Frontal cortex (tissue), 4 donors: ENCODE measurements at places on chromosomes 5 and 9. TPM values are rescaled to one million over a fixed set of nuclear protein-coding genes. Genes with fewer than 3 reads are reported as not detected.

The NSG2 gene
- 942 TPM for total RNA-seq

The TMEM215 gene
- total RNA-seq, result 0.82 TPM

The MAMDC2 gene
- total RNA-seq, result 2.0 TPM

The PLPP7 gene
- 6.1 TPM for total RNA-seq

The SOWAHA gene
- 4.5 TPM for total RNA-seq

The RANBP3L gene
- 10.6 TPM for total RNA-seq

The ZFR gene
- total RNA-seq, result 144 TPM

The SPINK1 gene
- total RNA-seq, result not detected

The EPB41L4A gene
- 33.8 TPM for total RNA-seq

The HMCN2 gene
- under 0.01 TPM for total RNA-seq

The SPINK4 gene
- total RNA-seq, result not detected

The OBP2B gene
- total RNA-seq, result not detected

The FGFR4 gene
- total RNA-seq, result 1.2 TPM

The CAAP1 gene
- total RNA-seq, result 23.6 TPM

The TXNDC8 gene
- not detected for total RNA-seq

The GDNF gene
- not detected for total RNA-seq

The CARD9 gene
- total RNA-seq, result 0.41 TPM

The FOXE1 gene
- total RNA-seq, result not detected

The CDC20B gene
- total RNA-seq, result not detected

The PCDHA9 gene
- total RNA-seq, result 9.8 TPM

The C9orf50 gene
- total RNA-seq, result not detected

The MVB12B gene
- total RNA-seq, result 28.5 TPM

The ADAMTSL2 gene
- 2.4 TPM for total RNA-seq

The CDKN2B gene
- total RNA-seq, result under 0.01 TPM

The PPIP5K2 gene
- total RNA-seq, result 112 TPM

The PPP6C gene
- 19.2 TPM for total RNA-seq

The BNC2 gene
- 1.6 TPM for total RNA-seq

The SHC3 gene
- total RNA-seq, result 49.3 TPM

The RFESD gene
- 1.2 TPM for total RNA-seq

The NEURL1B gene
- 16.3 TPM for total RNA-seq

The SLC4A9 gene
- under 0.01 TPM for total RNA-seq

The OR1L6 gene
- not detected for total RNA-seq

The SLC6A19 gene
- total RNA-seq, result not detected

The MYO10 gene
- total RNA-seq, result 25.3 TPM

The IRX1 gene
- total RNA-seq, result 0.41 TPM

The ACER2 gene
- total RNA-seq, result 11.0 TPM

The NUDT12 gene
- 26.9 TPM for total RNA-seq

The SLC28A3 gene
- total RNA-seq, result not detected

The CA9 gene
- total RNA-seq, result 0.82 TPM

The RGS7BP gene
- total RNA-seq, result 9.4 TPM

The FBP1 gene
- not detected for total RNA-seq

The NIM1K gene
- 8.2 TPM for total RNA-seq

The IL12B gene
- total RNA-seq, result not detected

The PTGS1 gene
- total RNA-seq, result 0.41 TPM

The FOXD4L4 gene
- 0.41 TPM for total RNA-seq

The EPB41L4B gene
- 2.9 TPM for total RNA-seq

The SLC36A2 gene
- not detected for total RNA-seq

The TAF11L5 gene
- not detected for total RNA-seq

The PCA3 gene
- 0.82 TPM for total RNA-seq

The PALM2AKAP2 gene
- total RNA-seq, result 4.1 TPM

The GLDC gene
- 13.5 TPM for total RNA-seq

The PAEP gene
- not detected for total RNA-seq

The GRHPR gene
- 48.1 TPM for total RNA-seq

The ZNF608 gene
- 106 TPM for total RNA-seq
